NCI-H510A treated with DMSO at 0.1 percent for 48 hours (cell line): ENCODE measurements at places on chromosomes 7 and 10.

GRCh38 chr10:131464789-131465188, 153.3 kb upstream of the TCERG1L start:
- DNase-seq = peak; percentile 35

GRCh38 chr7:133770863-133771492, 356.2 kb upstream of the LRGUK start:
- DNase-seq = no peak

DNA sequence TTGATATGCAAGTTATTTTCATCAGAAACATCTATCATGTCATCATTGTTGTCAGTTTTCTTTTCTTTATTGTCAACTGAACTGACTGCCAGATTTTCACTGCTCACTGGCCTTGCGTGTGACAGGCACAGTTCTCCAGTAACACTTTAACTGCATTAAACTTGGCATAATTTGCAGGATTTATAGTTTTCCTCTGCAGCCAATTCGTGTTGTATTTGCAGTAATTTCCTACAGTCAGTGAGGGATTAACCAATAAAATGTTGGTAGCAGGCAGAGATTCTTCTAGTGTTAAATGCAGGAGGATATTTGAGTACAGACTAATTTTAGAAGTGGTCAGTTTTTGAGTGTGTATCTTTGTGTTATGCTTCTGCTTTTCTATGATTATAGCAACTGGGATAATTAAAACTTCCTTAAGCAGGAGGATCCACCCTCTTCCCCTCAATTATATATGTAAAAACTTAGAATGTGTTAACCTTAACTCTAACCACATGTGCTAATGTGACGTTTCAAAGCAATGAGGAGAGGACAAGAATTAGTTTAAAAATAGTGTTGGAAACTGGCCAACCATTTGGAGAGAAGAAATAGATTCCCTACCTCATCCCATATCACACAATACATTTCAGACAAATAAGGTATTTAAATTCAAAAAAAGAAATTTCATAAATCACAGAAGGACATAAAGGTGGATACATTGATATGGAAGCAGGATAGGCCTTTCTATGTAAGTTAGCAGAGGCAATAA, 365.5 kb upstream of the BMPER start:
- no peak for DNase-seq

GRCh38 chr7:116164552-116165306, 45.6 kb upstream of the TES start:
- no peak for DNase-seq

DNA sequence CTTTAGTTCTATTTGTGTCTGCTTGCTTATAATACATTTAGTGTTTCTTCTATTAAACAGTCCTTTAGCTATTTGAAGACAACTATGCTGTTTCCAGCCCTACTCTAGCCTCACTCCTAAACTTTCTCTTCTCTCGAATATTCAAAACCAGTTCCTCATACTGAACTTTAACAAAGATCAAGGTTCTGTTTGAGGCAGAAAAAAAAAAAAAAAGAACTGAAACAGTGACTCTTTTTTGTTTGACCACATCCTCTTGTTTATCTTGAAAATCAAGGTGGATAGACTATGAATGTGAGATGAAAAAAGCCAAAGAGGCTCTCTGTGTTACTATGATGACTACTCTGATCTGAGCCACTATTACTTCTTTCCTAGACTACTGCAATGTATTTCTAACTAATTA, 154.3 kb downstream of the ZNF365 start:
- no peak for DNase-seq

- DNase-seq = no peak
Measured at GRCh38 chr10:5894873-5895272, 4.8 kb downstream of the FBH1 start.
